Spinal cord (tissue), 10 donors: ENCODE measurements at places on chromosomes 3 and 15.

- DNase-seq = no peak
These were observed 12.4 kb upstream of the TTBK2 start for GRCh38 chr15:42932833-42933515.

DNA sequence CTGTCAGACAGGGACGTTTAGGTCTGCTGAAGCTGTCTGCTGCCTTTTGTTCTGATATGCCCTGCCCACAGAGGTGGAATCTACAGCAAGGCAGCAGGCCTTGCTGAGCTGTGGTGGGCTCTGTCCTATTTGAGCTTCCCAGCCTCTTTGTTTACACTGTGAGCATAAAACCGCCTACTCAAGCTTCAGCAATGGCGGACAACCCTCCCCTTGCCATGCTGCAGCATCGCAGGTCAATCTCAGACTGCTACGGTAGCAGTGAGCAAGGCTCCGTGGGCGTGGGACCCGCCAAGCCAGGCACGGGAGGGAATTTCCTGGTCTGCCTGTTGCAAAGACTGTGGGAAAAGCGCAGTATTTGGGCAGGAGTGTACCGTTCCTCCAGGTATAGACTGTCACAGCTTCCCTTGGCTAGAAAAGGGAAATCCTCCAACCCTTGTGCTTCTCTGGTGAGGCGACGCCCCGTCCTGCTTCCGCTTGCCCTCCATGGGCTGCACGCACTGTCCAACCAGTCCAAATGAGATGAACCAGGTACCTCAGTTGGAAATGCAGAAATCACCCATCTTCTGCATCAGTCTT is 71.4 kb downstream of the SPSB4 start:
- no peak for DNase-seq

GRCh38 chr3:34207806-34208205 is 409.4 kb downstream of the PDCD6IP start:
- DNase-seq = no peak

GRCh38 chr15:90952901-90953677 is 1.6 kb upstream of the RCCD1 start:
- DNase-seq = no peak

DNA sequence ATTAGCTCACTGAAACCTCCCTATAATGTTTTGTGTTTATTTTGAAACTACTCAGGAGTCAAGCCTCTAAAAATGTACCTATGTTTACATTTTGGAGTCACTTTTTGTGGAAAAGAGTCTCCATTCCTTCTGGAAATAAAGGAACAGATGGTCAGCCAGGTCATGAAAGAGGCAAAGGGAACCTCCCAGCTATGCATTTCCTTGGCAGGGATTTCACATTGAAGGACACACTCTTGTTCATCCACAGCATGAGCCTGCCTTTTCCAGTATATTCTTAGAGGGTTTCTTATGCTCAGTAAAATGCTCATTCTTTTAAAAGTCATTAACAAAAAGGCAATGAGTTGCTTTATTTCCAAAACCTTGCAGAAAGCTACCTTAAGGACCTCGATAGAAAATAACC is 20.8 kb downstream of the STAC start:
- DNase-seq = no peak

- peak; percentile 11 for DNase-seq
These were observed 21.8 kb upstream of the KLHL24 start for GRCh38 chr3:183613366-183614285.

GRCh38 chr3:116051040-116051439 is 394.2 kb downstream of the LSAMP start:
- no peak for DNase-seq

GRCh38 chr3:138717348-138717747 is 108.8 kb downstream of the FAIM start:
- DNase-seq = no peak

DNA sequence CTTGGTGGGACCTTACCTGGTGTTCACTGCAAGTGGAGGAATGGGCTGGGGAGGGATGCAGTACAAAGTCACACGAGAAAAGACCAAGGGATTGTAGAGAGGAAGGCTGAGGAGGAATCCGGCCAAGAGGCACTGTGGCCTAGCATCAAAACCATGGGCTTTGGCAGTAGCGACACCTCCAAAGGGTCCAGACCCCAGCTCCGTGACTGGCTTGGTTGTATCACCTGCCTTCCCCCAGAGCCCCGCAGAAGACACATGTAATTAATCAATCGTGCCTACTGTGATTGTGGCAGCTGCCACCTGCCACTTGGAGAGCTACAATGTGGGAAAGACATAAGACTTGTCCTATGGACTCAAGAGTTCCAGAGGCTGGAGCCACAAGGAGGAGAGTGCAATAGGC is 54.7 kb downstream of the ST8SIA2 start:
- DNase-seq = no peak

DNA sequence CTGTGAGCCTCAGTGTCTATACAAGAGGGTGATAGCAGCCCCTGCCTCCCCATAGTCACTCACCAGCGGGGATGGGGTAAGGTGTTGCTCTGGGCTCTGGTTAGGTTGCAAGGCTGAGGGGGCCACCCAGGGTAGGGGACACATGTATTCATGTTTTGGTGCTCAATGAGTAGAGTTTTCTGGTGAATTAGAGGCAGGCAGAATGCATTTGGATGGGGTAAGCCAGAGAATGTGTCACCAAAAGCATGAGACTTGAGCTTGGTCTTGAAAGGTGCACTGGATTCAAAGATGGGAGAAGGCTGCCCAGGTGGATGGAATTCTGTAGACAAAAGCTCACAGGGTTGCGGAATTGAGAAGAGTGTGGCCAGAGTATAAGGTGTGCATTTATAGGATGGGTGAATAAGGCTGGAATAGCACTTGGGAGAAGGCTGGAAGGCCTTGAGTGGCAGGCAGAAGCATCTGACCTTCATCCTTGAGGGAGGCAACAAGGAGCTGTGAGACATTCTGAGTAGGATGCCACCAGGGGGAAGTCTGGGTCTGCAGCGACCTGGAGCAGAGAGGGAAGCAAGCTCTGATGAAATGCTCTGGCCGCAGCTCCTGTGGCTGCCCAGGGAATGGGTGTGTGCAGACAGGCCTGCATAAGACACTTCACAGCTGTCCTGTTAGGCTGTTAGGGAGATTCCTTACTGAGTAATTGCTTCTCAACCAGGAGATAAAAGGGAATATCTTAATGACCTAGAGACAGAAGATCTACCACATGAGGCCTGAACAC is 149.6 kb downstream of the CHDH start:
- DNase-seq = no peak

- no peak for DNase-seq
These were observed 44.8 kb downstream of the ZNF589 start for GRCh38 chr3:48285675-48286074.

- DNase-seq = no peak
These were observed 2.7 kb downstream of the UPK1B start for GRCh38 chr3:119175872-119176756.

GRCh38 chr3:64176461-64176996 is 48.7 kb downstream of the PRICKLE2 start:
- DNase-seq = no peak

DNA sequence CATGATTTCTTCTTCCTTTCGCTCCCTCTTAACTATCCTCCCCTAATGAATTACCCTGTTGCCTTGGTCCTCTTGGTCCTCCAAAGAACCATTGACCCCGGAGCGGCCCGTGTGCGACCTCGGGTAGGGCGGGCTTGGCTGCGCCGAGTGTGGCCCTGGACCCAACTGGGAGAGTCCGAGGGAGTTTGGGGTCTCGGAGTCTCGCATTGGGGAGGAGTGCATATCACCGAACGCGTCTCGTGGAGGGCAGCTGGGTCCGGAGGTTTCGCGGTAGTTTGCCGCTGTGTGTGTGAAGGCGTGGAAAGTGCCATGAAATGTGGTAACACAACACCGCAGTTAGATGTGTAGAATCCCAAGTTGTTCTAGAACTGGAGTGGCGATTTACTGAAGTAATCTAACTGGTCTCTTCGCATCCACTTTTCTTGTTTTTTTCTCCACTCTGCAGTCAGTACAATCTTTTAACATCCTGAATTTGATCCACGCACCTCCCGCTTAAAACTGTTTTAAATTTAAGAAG is 363 bp downstream of the GTF2E1 start:
- DNase-seq = no peak

DNA sequence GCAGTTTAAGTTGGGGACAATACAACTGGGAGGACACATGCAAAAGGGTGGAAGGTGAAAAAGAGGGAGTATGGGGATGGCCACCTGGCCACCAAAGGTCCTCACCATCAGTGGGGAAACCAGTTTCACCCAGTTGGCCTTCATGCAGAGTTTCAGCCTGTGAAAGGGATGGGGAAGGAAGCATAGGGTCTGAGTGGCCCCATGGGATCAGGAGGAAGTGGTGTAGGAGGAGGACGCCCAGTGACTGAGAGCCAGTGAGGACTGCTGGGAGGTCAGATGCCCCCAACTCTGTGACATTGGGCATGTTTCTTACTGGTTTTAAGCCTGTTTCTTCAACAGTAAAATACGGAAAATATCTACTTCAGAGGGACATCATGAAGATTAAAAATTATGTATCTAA is 16.3 kb downstream of the BCL2A1 start:
- DNase-seq = no peak

- DNase-seq = no peak
These were observed 12.2 kb upstream of the PSTPIP1 start for GRCh38 chr15:76982756-76983155.

DNA sequence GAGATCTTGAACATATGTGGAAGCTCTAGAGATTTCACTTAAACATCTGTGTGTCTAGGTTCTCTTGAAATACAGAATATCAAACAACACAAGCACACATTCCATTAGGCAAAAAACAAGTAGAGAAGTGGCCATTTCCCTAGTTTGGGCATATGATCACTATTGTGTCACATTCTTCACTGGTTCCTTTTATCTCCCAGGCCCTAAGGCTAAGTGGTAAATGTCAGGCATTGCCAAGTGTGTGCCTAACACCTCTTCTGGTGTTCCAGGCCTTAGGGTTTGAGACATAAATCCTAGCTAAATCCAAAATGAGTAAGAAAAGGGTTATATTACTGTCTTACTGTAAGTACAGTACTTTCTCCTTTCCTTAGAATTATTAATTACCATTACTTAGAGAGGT is 880.1 kb downstream of the PDCD6IP start:
- DNase-seq = no peak

DNA sequence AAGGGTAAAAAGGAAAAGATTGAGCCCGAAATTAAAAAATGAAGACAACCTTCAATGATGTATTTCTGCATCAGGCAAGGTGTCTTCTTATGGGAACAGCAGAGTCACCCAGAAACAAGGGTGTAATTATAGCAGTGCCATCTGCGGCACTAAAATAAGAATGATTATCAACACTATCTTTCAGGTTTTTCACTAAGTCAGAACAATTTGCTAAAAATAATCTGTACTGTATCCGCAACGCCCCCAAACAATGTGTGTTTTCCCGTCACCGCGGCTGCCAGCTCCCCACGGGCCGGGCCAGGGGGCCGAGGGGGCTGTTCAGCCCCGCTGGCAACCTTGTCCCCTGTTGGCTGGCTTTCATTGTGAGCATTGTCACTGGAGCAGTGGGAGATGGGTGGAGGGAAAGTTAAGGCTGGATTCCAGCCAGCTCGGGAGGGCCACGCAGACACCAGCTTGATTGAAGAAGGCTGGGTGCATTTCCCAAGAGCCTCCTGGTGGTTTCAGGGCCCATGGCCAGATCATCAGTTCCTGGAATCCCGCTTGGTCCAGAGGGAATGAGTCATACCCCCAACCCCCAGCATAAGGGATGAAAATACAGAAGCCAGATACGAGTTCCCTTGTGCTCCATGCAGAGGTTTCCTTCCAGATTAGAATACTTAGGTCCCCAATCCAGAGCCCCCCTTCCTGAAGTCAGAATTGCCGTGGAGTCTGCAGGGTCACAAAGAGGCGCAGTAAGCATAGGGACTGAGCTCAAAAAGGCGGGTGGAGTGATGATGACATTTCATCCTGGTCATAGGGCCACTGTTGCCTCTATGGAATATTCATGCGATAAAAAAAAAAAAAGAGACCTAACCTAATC is 90.2 kb upstream of the KLF13 start:
- no peak for DNase-seq

DNA sequence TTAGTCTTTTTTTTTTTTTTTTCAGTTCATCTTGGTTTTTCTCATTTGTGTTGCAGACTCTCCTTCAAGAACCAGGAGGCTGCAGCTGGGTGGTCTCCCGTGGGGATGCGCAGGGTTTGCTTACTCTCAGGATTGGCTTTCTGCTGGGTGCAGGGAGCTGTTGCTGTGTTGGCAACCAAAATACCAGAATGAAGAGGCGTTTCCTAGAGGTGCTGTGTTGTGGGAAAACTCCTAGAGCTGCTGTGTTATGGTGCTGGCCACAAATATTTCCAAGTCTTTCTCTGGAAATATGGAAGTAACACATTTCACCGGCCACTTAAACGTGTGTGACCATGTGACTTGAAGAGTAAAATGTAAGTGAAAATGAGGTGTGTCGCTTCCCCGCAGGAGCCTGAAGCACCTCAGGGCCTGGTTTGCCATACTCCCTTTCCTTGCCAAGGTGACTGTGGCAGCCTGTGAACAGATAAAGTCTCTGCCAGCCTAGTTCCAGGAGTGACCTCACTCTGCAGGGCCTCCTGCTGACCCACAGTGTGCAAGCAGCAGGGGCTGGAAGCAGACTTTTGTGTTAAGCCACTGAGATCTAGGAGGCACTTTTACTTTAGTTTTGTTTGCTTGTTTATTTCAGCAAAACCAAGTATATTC is 258.9 kb downstream of the ADAMTS17 start:
- DNase-seq = no peak

- peak; percentile 58 for DNase-seq
These were observed 975.6 kb downstream of the ROBO1 start for GRCh38 chr3:78792212-78792611.

DNA sequence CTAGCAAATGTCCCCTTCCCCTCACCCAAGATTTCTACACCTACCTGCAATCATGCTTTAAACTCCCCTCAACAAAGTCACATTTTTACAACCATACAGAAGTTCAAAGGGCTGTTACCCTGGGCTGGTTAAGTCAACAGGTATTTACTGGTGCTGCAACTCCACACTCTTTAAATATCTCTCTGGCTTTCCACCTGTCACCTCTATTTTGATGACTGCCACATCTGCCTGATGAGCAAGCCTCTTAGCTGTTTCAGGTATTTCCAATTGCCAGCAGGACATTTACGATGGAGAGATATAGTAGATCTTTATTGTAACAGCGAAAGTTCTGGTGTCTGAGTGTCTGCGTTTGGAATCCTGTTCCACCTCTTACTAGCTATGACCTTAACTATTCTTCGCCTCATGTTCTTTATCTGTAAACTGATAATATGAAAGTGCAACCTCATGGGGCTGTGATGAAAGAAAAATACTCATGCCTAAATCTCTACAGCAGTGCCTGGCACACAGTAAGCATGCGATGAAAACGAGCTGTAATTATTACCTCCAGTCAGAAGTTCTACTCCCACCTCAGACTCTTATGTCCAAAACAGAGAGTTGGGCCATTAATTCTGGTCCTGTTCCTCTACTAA is 44.2 kb upstream of the TPM1 start:
- no peak for DNase-seq

- DNase-seq = peak; percentile 34
These were observed 184.5 kb upstream of the ATP11B start for GRCh38 chr3:182608832-182609231.

GRCh38 chr3:4220065-4220464 is 83.1 kb upstream of the SETMAR start:
- no peak for DNase-seq

- peak; percentile 90 for DNase-seq
These were observed 1.1 kb upstream of the TRIM71 start for GRCh38 chr3:32816439-32817256.

GRCh38 chr15:76439542-76439941 is 103.0 kb downstream of the ISL2 start:
- no peak for DNase-seq
